Hypothalamus (tissue), 51 donors: ENCODE measurements at places on chromosomes 6 and 20.

DNA sequence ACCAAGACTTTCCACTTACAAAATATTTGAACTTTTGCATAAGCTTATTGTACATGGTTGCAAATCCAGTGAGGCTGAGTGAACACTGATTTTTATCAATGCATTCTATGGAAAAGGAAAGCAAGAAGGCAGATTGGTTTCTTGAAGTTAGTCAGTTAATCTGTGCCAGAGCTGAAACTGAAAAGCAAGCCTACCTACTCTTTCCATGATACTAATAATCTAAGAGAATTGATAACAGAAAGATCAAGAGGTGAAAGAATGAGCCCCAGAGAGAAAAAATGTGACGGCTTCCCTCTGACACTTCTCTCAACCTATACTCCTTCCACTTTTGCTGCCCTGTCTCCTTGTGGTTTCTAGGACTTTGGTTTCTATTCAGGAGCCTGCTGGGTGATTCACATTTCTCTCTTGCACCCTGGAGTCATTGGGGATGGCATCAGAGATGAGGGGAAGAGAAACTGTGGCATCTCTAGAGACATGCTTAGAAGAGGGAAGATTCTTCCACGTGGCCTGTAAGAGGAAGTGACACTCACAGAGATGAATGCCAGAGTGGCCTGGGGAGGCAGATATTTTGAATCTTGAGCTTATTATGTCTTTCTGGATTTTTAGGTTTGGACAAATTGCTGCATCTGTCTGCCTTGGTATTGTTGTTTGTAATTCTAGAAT is 158.6 kb upstream of the RIMS1 start:
- DNase-seq, result no peak

GRCh38 chr6:7267071-7267465 is 45.9 kb downstream of the SSR1 start:
- no peak for DNase-seq

DNA sequence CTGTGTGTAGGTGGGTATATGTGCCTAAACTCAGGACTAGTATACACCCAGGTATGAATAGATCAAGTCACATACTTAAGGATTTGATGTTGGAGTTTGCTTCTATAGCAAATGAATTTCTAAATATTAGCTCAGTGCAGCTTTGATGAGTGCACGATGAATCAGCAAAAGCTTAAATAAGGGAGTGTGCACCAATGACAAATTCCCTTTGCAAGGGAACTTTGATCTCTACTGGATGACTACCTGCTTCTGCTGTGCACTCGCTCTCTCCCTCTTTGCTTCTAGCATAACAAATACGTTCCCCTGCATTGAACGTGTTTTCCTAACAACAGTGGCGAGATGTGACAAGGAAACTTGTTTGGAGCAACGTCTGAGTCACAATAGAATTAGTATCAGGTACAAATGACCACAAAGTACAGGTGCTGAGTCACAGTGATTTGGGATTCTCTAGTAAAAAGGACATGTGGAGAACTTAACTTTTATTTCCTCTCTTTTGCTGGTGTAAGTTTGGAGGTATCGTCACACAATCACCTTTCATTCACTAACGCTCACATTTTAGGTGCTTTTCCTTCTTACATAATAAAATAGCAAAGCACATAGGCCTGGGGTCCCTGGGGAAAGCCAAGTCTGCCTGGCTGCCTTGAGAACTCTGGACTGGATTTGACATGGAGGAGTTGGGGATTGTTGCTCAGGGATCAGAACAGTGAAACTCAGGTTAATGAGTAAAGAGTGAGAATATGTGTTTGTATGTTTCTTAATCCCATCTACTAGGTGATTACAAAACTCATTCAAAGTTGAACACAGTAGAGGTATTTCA is 49.7 kb downstream of the KLHL31 start:
- DNase-seq, result no peak

DNA sequence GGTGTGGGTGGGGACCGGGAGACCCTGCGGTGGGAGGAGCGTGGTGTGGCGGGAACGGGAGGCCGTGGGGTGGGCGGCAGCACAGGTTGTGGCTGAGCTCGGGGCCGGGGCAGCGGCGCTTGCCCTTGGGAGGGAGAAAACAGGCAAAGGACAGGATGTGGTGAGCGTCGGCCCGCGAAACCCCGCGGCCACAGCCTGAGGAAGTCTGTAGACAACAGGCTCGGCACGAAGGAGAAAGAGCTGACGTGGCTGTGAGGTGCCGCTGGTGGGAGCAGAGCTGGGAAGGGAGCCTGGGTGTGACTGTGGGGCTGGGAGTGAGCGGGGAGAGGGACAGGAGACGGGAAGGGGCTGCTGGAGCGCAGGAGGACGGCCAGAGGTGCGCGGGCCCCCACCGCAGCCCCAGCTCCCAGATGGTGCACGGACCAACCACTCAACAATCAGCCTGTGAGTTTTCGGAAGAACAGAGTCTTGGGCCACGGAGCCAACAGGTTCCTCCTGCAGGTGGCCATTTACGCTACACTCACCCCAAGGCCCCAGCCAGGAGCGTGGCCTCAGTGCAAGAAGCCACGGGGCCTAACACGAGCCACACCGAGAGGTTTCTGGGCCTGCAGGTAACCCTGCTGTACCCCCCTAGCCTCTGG is 202.8 kb downstream of the DLL1 start:
- DNase-seq, result no peak

GRCh38 chr20:4813076-4813862 is 91.6 kb downstream of the PRND start:
- DNase-seq, result no peak

- no peak for DNase-seq
These were observed 4.6 kb upstream of the DLGAP4 start for GRCh38 chr20:36301359-36302119.

DNA sequence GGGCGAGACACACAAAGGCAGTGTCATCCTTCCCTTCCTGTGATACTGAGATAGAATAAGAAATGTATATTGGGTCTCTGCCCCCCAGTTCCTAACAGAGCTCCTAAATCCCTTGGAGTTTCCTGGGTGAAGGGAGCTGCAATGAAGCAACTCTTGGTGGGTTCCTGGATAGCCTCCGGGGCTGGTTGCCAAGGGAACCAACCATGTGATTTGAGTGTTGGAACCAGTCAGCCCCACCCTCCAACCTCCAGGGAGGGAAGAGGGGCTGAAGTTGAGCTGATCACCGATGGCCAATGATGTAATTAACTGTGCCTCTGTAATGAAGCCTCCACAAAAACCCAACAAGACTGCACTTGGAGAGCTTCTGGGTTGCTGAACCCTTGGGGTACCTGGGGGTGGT is 116.6 kb downstream of the SLC22A3 start:
- DNase-seq, result no peak

DNA sequence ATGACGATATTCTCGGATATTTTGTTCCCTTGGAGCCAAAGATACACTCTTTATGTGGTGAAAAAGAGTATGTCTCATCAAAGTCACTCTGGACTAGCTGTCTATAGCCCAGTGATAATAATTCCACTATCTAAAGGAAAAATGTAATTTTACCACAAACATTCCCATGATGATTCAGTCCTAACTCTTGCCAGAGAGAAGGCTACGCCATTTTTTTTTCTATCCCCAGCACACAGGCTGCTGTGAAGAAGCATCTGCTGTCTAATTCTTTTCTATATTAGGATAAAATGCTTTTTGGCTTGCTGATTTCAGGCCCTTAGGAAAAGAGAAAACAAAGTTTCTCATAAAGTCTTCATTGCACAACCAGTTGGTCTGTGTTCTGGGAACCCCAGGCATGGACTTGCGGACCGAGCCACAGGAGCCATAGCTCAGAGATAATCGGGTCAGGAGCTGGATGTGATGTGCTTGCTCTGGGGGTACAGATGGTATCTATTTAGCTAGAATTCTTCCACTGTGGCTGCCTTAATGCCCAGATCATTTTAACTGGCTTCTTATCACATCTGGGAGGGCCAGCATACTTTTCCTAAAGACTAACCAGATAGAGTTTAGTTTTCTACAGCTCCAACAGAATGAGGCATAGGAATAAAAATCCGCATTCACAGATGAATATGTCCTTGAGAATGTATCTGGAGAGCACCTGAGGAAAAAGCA is 683.7 kb upstream of the ID4 start:
- DNase-seq, result no peak

- no peak for DNase-seq
These were observed 4.4 kb upstream of the LMBRD1 start for GRCh38 chr6:69801225-69801624.

DNA sequence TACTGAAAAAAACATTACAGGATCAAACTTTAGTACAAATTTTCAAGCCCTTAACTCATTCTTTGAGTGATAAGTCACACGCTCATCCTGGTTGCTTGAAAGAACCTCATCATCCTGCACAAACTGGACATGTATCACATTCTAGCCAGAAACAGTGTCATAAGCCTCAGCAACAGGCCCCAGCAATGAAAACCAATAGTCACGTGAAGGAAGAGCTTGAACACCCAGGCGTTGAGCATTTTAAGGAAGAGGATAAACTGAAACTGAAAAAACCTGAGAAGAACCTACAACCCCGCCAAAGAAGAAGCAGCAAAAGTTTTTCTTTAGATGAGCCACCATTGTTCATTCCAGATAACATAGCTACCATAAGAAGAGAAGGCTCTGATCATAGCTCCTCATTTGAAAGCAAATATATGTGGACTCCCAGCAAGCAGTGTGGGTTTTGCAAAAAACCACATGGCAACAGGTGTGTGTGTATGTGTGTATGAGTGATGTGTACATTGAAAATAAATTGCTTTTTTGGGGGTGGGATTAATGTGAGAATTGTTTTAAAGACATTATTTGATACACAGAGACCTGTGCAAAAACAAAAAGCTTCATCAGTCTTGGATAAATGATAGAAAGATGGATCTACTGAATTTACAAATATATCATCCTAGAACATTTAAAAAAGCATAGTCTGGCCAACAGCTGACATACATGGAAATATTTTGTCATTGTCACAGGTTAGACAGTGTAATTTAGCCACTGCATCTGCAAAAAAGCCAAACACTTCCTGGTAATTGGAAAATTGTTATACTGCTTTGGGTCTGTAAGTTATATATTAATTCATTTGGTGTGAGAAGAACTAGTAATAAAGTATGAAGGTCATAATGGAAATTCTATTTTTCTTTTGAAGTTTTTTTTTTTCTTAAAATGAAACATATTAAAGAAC is 50.1 kb downstream of the PHF3 start:
- no peak for DNase-seq

DNA sequence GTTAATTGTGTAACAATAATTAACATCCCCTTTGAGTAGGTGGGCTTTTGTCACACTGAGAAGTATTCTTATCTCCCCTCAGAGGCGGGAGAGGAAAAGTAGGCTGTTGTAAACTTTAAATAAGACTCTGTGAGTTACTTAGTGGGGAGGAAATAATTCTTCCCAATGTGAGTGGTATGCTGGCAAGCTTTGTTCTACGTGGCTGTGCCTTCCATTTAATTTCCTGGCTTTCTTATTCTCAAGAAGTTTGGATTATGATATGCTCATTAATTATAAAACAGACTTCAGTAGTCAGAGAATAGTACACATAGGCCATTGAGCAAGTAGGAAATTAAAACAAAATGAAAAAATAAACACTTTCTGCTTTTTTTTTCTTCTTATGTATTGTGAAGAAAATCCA is 19.1 kb downstream of the ADGRB3 start:
- no peak for DNase-seq

DNA sequence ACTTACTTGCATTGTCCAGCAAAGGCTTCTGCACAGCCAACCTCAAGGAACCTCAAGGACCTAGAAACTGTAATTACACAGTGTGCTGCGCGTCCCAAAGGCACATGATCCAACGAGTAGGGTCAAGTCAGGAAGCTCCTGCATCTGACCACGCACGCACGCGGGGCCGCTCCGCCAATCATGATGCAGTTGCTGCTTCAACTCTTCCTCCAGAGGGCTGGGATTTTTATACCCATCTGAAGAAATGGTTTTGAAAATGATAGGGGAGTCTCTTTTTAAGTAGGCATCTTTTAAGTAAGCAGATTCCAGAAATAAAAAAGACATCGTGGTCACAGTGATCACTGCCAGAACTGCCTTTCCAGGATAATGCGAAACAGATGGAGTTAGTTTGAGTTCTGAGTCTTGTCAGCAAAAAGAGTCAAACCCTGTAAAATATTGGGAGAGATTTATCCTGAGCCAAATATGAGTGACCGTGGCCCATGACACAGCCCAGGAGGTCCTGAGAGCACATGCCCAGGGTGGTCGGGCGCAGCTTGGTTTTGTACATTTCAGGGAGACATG is 34.0 kb downstream of the KIF25 start:
- no peak for DNase-seq

- no peak for DNase-seq
These were observed 8.9 kb downstream of the GLP1R start for GRCh38 chr6:39057251-39058155.

- DNase-seq, result no peak
These were observed 368.2 kb downstream of the SYNE1 start for GRCh38 chr6:152268846-152269442.

- no peak for DNase-seq
These were observed 24.3 kb downstream of the AKAP7 start for GRCh38 chr6:131159578-131159977.

DNA sequence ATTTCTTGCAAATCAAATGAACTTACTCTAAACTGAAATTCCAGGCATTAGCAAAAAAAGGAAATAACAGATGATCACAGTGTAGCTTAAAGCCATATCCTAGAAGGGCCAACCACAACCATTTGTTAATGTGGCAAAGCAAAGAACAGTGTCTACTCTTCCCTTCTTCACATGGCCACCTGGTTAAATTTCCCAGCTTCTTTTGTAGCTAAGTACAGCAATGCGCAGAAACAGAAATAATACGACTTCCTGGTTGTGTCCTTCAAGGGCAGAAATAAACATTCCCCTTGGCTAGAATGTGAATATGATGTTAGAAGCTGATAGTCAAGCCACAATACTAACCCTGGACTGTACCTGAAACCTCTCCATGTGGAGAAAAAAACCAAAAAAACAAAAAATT is 9.6 kb downstream of the SNX3 start:
- DNase-seq, result no peak

DNA sequence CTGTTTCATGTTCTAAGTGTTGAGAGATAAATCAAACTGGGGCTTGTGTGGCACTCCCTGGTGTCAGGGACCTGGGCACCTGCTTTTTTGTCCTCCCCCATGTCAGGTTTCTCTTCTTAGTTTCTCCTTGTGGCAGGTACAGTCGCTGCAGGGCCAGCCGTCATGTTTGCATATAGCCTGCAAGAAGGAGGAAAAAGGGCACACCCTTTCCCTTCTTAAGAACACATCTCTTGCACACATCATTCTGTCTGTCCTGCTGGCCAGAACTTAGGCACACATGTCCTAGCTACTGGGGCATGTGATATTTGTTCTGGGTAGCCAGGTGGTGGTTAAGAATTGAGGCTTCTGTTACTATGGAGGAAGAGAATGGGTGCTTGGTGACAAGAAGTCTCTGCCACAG is 27.9 kb downstream of the CDC5L start:
- no peak for DNase-seq

GRCh38 chr6:17869753-17870050 is 117.7 kb downstream of the KIF13A start:
- DNase-seq, result no peak

DNA sequence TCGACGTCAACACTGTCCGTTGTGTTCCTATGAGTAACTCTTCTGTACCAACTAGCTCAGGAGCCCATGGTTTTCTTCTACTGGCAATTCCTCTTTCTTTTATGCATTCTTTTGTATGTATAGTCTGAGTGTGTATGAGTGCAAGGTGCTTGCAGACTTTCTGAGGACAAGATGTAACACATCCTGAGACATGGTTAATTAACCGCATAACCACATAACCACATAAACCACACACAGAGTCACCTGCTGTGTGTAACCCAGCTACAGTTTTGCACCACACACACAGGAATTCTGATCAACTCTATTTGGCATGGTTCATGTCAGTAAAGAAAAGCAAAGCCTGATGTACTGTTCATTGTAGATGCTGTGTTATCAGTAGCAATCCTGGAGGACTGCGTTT is 98.6 kb downstream of the DACT2 start:
- DNase-seq, result no peak

GRCh38 chr6:121826156-121826810 is 390.8 kb downstream of the GJA1 start:
- DNase-seq, result no peak
